ENCODE measurements at places on chromosomes 12 and 14. TPM values are rescaled to one million over a fixed set of nuclear protein-coding genes. Genes with fewer than 3 reads are reported as not detected.
A peak's percentile ranks its signal among the peaks of the same experiment; 100 is the strongest.

DNA sequence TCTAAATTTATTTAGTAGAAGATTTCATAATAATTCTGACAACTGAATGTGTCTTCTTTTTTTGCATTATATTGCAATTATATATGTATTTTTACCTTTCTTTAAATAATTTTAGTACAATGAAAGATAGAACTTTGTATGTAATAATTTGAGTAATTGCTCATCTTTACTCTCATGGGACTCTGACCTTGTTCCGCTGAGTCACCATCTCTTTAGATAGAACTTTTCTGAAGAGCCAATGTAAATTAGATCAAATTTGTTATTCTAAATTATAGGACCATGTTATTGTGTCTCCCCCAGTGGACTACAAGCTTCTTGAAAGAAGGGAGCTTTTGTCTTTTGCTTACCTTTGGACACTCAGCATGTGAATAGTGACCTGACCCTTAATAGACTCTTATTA, 96.1 kb downstream of the TRHDE start:
- no peak for ATAC-seq

DNA sequence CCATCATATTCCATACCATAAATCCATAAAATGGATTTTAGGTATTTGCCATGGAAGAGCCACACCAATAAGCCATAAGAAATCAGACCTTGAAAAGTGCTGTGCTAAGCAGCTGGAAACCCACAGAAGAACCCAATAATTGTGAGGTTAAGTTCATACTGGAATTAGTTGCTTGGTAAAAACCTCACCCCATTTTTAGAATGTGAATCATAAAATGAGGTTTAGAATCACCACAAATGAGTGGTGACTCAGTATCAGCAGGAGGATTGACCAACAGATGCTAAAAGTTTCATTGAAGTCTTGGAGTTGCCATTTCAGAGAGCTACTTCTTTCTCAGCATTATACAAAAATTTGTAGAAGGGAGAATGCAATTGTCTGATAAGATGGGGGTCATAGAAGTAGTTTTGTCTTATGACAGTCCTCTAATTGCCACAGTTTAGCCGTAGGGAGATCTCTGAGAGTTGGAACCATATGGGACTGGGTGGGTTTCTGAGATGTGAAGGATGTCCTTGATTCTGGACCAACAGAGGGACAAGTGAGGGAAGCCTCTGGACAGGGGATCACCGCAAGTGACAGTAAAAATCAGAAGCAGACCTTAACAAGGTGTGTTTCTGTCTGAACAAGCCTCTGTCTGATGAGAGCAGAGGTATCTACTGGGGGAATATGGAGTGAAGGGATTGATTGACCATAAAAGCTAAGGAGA, 1.4 kb upstream of the STON2 start:
- peak; percentile 80 for ATAC-seq

DNA sequence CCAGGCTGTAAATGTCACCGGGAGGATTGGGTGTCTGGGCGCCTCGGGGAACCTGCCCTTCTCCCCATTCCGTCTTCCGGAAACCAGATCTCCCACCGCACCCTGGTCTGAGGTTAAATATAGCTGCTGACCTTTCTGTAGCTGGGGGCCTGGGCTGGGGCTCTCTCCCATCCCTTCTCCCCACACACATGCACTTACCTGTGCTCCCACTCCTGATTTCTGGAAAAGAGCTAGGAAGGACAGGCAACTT, 1.3 kb downstream of the GAPDH start:
- ATAC-seq: no peak

- no peak for ATAC-seq
Measured at GRCh38 chr14:103052407-103052806, 4.9 kb downstream of the CDC42BPB start.

DNA sequence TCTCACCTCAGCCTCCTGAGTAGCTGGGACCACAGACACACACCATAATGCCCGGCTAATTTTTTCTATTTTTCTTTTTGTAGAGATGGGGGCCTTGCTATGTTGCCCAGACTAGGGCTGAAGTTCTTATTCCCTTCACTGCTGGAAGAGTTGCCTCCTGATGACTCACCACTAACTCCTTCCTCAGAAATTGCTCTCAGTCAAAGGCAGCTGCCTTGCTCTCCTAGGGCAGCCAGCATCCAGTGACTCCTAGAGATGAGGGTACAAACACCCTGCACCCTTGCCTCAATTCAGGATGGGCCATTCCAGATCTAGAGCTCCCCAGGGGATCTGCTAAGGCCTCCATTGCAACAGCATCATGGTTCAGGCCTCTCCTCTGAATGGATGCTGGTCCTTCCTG, 54.0 kb upstream of the RASSF8 start:
- ATAC-seq: no peak

DNA sequence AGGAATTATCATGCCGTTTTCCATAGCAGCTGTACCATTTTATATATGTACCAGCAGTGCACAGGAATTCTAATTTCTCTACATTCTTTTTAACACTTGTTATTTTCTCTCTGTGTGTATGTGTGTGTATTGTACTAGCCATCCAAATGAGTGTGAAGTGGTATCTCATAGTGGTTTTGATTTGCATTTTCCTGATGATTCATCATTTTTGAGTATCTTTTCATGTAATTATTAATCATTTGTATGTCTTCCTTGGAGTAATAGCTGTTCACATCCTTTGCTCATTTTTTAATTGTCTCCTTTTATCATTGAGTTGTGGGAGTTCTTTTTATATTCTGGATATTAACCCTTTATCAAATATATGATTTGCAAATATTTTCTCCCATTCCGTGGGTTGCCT, 95.6 kb upstream of the MANSC4 start:
- no peak for ATAC-seq

DNA sequence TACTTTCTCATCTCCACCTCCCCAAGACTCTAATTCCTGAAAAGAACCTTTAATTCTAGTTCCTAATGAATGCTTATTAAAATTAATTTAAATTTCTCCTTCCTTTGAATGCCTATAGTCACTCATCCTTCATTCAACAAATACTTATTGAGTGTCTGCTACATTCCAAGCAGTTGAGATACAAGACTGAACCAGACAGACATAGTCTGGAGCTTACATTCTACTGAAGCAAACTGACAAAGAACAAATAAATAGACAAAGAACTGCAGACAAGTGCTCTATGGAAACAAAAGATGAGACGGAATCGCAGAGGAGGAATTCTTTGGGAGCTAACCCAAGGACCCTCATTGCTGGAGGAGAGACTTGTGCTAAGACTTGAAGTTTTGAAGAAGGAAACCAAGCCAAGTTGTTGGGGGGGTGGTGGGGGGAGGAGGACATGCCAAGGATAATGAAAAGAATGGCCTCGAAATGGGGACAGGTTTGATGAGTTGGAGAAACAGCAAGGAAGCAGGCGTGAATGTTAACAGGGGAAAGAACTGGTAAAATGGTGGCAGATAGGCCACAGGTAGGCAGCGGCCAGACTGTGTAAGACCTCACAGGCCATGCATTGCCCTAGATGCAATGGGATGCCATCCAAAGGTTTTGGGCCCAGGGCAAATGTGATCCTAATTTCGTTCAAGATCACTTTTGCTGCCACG, 9.7 kb upstream of the TDG start:
- ATAC-seq: peak; percentile 9

- no peak for ATAC-seq
Measured at GRCh38 chr14:85732031-85732430, 202.1 kb downstream of the FLRT2 start.

- ATAC-seq: peak; percentile 51
Measured at GRCh38 chr14:32077081-32078022, at the start of gene ARHGAP5. ARHGAP5 (plus strand) TSS chr14:32077304; CDS start chr14:32090670, 13,366 bp downstream.

DNA sequence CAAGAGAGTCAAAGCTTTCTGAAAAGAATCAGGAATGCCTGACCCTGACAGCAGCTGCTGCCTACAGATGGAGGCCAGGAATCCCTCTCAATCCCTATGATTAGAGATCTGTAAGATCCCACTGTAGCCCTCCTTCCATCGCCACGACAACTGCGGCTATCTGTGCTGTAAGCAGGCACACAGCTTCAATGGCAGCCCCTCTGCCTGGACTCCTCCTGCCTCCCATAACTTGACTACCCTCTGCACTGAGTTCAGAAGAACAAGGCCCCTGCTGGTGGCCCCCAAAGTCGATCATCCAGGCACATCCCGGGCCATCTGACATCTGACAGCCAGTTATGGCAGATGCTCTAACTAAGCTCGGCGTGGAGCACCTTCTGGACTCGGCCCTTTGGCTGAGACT, 2.9 kb downstream of the CLMN start:
- no peak for ATAC-seq

- no peak for ATAC-seq
Measured at GRCh38 chr14:37991027-37991426, 216.7 kb upstream of the SSTR1 start.

DNA sequence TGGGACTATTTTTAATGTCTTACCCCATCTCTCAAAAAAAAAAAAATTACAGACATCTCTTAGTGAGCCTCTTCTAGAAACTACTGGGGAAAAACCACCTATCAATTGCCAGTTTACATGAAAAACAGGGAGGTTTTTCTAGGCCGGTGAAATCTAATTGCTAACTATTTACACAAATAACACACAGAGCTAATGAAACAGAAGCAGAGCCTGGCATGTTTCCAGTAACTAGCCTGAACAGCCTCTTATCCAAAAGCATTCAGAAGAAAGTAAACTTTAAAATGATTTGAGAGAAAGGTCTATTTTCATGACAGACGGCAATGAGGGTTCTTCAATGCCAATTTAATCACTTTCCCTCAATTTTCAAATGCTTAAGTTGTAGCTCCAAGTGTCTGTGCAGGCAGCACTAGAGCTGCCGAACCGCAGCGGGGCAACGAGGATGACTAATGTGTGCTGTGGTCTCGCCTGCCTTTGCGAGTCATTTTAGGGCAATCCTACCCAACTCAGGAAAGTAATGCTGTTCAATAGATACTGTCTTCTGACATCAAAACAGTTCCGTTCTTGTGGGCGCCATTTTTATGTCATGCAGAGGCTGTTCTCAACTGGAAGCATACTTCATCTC, 84.6 kb downstream of the SETD3 start:
- no peak for ATAC-seq

- peak; percentile 88 for ATAC-seq
Measured at GRCh38 chr14:53715193-53715721, 241.4 kb downstream of the BMP4 start.

- peak; percentile 42 for ATAC-seq
Measured at GRCh38 chr14:59037086-59037485, 151.4 kb upstream of the DAAM1 start.

KRT2 gene
- not detected for total RNA-seq

COCH gene
- total RNA-seq: 0.12 TPM

MSRB3 gene
- 3.6 TPM for total RNA-seq

RD3L gene
- not detected for total RNA-seq

FGF23 gene
- total RNA-seq: not detected

SERPINA3 gene
- 22.9 TPM for total RNA-seq

SLC2A14 gene
- total RNA-seq: not detected

ANO4 gene
- not detected for total RNA-seq

All from esophagus mucosa (tissue), 1 donor.